ENCODE measurements at places on chromosomes 1 and 21.

DNA sequence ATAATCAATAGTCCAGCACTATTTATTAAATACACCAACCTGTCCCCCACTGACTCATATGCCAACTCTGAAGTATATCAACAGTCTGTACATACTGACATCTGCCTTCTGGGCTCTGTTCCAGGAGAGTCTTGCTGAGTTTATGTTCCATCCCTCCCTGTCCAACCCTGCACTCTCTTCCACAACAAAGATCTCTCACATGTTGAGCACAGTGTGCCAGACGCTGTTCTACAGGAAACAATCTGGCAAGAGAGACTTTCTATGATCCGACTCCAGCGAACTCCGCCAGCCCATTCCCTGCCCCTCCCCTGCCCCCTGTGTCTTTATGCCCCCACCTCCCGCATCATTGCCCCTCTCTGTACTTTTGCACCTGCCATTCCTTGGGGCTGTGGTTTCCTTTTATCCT lies 3.4 kb downstream of the LACTBL1 start:
- no peak for DNase-seq

DNA sequence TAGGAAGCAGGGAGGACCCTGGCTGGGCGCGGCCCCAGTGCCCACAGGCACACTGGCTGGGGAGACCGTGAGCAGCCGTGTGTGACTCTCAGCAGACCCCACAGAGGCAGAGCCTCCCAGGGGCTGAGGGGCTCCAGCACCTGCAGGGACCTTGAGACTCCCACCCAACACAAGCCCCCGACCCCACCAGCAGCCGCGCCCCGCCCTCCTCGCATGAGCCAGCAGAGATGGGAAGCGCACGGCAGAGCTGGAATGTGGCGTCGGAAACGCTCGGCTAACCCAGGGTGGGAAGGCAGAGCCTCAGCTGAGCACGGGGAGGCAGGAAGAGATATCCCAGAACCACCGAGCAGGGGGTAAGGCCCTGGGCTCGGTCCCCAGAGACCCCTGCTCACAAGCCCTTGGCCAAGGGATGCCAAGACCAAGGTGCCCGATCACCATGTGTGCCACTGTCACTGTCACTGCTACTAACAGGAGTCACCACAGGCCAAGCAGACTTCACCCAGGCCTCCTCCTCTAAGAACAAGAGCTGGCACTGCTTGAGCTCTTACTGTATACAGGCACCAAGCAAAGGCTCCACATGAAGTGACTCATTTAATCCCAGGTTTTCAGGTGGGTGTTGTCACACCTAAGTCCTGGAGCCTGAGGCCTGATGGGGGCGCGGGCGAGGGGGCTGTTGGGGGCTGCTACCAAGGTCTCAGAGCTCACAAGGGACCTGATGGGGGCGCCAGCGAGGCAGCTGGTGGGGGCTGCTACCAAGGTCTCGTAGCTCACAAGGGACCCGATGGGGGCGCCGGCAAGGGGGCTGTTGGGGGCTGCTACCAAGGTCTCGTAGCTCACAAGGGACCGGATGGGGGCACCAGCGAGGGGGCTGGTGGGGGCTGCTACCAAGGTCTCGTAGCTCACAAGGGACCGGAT lies 20.1 kb downstream of the MEGF6 start:
- no peak for DNase-seq

DNA sequence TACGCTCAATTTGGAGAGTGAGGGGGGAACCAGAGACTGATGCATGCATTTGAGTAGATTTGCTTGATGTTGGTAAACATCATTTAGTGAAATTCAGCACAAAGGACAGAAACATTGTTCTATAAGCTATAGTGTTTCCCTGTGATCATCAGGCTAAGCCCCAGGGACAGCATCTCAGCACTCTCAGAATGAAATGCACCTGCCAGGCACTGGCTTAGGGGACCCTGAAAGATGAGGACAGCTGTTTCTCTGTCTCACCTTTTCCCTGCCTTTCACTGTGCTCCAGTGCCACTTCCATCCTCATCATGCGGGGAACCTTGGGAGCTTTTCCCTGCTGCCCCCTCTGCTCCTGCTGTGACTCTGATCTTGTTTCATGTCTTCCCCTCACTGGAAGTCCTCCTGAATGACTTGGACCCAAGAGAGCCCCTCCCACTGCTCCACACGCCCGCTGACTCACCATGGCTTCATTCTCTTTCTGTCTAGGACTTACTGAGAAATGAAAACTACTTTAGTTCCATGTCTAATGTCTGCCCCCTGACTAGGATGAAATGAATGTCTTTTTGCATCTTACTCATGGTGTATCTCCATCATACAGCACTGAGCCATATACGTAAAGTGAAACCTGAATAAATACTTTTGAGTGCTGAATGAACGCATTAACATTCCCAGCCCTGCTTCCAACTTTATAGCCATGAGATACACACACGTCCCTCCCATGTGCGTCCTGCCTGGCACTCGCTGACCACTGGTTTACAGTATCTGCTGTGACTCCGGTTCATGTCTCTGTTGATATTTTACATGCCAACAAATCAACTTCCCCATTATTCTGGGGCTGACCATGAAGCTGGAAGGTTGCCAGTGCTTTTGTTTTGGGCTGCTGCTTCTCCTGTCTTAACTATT lies 182.0 kb downstream of the PCP4 start:
- DNase-seq: no peak

- no peak for DNase-seq
Observed at GRCh38 chr1:175136246-175136645, 56.3 kb downstream of the KIAA0040 start.

- no peak for DNase-seq
Observed at GRCh38 chr1:230682882-230683610, 30.9 kb downstream of the AGT start.

GRCh38 chr1:181765451-181766026 lies 282.2 kb downstream of the CACNA1E start:
- DNase-seq: no peak

DNA sequence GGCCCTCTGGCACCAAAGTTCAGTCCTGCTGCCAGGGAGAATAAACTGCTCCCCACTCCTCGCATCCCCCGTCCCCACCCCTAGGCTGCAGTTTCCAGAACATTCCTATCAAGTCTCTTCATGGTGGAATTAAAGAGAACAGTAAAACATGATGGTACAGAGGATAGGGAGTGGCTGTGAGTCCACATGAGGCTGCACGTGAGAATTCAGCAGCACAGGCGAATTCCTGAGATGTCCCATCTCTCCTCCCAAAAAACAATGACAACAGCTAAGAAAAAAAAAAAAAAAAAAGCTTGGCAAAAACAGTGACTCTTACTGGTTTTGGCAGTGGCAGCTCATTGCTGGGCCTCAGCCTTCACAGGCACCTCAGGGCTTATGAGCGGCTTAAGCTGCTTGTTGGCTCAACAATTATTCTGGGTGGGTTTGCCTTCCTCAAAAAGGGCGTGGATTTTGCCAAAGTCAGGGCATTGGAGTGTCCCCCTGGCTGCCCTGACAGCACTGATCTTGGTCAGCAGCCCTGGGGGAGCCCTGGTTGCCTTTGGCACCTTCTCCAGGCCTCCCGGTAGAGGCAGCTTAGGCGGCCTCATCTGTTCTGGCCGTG lies 5.7 kb upstream of the IFFO2 start:
- DNase-seq: no peak

DNA sequence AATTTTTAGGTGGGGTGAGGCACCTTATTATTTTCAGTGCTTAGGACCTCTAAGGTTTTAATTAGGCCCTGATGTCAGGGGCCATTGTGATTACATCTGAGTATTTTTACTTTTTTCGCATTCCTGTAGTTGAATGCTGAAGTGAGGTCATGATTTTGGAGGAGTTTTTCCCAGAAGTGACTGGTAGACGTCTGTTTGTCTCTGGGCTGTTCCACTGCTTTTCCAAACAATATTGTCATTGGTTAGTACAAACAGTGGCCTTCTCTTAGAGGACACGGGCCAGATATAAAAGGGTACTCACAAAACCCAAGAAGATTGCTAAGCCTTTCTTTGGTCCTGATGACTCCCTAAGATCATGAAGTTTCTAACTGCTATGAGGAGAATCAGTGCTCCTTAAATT lies 7.6 kb upstream of the RASAL2 start:
- no peak for DNase-seq
